ENCODE measurements at places on chromosomes 6 and 20. TPM values are rescaled to one million over a fixed set of nuclear protein-coding genes. Genes with fewer than 3 reads are reported as not detected.
A peak's percentile ranks its signal among the peaks of the same experiment; 100 is the strongest.

The RTN4IP1 gene
- total RNA-seq = 10.3 TPM

The ELOVL2 gene
- not detected for total RNA-seq

The NRM gene
- total RNA-seq = 28.1 TPM

The DEF6 gene
- 71.2 TPM for total RNA-seq

The OXT gene
- total RNA-seq = 0.79 TPM

The BHLHE23 gene
- not detected for total RNA-seq

The MROH8 gene
- total RNA-seq = 3.0 TPM

The IER3 gene
- total RNA-seq = 294 TPM

The HLA-DPB1 gene
- total RNA-seq = 25.1 TPM

The HNF4A gene
- not detected for total RNA-seq

The PGC gene
- not detected for total RNA-seq

DNA sequence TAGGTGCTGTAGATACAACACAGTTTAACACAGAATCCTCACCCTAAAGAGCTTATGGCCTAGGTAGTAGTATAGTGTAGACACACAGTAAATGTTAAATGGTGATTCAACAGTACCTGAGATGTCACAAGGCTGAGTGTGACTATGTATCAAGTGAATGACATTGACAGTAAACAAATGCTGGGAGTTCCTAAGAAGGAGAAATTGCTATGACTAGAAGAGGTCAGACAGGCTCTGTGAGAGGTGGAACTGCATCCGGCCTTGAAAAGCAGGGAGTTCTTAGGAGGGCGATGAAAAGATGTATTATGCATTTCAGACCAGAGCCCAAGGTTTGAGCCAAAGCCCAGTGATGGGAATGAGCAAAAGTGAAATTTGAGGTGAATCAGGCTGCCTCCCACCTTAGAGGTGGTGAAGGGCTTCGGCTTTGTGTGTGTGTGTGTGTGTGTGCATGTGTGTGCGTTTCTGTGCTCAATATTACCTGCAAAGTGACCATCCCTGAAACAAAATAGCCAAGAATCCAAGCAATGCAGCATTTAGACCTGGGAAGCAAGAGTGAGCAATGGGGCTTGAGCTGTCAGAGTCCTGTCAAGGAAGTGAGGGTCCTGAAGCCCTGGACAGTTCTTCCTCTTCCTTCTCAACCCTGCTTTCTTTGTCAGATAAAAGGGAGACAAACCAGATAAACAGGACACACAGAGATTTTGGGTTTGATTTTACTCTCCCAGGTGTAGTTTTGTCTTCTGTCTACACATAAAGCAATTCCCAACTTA, 32.3 kb upstream of the CITED2 start:
- H3K27me3 ChIP-seq = no peaks in the 10 kb centered on the region
- H3K4me3 ChIP-seq = no peak overlapping the region
- H3K4me1 ChIP-seq = no peaks in the 10 kb centered on the region
- no peak for DNase-seq

GRCh38 chr20:43017241-43018030, 172.3 kb downstream of the PTPRT start:
- no peaks in the 10 kb centered on the region for H3K4me1 ChIP-seq
- no peak for DNase-seq
- H3K27me3 ChIP-seq = no peaks in the 10 kb centered on the region
- no peak overlapping the region for H3K27ac ChIP-seq

DNA sequence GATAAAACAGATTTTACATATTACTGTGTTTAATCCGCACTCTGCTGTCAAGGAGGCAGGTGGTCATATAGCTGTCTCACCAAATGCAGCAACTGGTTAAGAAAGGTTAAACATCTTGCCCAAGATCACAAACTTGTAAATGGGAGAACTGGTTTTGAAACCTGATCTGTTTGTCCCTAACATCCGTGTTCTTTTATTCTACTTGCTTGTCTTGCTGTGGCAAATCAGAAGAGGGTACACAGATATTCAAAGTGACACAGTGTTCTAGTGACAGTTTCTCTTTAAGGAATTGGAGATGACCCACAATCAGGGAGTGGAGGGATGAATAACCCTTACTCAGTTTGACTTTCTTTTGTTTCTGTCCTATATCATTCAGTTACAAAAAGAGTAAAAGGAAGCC, 83.0 kb upstream of the SGK1 start:
- no peaks in the 10 kb centered on the region for H3K27me3 ChIP-seq
- H3K4me3 ChIP-seq = no peak overlapping the region
- DNase-seq = no peak
- H3K36me3 ChIP-seq = no peaks in the 10 kb centered on the region

- no peak overlapping the region for H3K4me3 ChIP-seq
- DNase-seq = no peak
- H3K36me3 ChIP-seq = no peaks in the 10 kb centered on the region
- no peaks in the 10 kb centered on the region for H3K4me1 ChIP-seq
- H3K27ac ChIP-seq = no peak overlapping the region
Measured at GRCh38 chr6:57252975-57253374, 30.9 kb upstream of the RAB23 start.

GRCh38 chr6:43172104-43173007, 1.3 kb downstream of the SRF start:
- H3K36me3 ChIP-seq = peaks cover 16% of the 10 kb centered on the region
- H3K4me1 ChIP-seq = peaks cover 39% of the 10 kb centered on the region
- H3K27ac ChIP-seq = peak overlapping the region; percentile 88
- H3K4me3 ChIP-seq = peak overlapping the region; percentile 76
- H3K27me3 ChIP-seq = no peaks in the 10 kb centered on the region

DNA sequence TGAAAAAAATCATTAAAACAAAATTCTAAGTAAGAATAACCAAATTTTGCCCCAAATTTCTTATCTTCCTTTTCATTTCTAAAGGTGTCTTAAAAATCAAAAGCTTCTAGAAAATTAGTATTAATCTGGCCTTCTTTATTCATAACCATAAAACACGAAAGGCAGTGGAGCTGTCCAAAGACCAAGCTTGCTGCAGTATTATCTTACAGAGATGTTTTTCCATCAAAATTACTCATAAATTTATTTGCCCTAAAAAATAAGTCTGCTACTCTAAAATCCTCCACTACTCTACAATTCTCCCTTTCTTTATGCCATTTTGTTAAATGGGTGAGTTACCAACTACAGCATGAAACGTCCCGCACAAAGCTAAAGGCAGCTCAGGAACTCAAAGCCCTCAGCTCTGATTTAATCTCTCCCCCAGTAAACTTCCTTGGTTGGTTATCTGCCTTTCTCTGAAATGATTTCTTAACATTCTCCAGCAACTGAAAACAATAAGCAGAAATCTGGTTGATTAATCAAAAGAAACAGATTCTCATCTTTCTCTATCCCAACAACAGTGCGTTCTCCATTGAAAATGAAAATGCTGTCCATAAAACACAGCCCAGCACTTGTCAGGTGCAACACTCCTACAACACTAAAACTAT, 2.1 kb downstream of the USP49 start:
- H3K4me1 ChIP-seq = peaks cover 24% of the 10 kb centered on the region
- no peak overlapping the region for H3K27ac ChIP-seq
- DNase-seq = no peak
- no peaks in the 10 kb centered on the region for H3K27me3 ChIP-seq
- H3K36me3 ChIP-seq = no peaks in the 10 kb centered on the region
- H3K4me3 ChIP-seq = no peak overlapping the region

DNA sequence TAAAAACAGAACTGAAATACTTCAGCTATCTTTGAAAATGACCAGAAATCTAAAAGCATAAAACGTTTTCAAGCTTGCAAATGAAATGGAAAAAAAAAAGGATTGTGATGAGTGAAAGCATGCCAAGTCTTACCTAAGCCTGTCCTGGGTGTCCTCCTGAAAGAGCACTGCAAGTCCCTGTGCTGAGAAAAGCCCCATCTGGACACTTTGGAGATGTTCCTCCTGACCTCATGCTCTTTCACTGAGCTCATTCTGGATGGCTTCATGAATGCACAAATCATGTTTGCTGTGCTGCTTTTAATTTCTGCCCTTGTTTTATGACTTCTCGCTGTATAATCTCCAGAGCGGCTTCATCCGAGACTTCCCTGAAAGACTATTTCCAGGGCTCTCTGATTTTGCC, 136.0 kb downstream of the SOD2 start:
- H3K27ac ChIP-seq = no peak overlapping the region
- DNase-seq = no peak
- H3K36me3 ChIP-seq = no peaks in the 10 kb centered on the region
- H3K4me1 ChIP-seq = no peaks in the 10 kb centered on the region

DNA sequence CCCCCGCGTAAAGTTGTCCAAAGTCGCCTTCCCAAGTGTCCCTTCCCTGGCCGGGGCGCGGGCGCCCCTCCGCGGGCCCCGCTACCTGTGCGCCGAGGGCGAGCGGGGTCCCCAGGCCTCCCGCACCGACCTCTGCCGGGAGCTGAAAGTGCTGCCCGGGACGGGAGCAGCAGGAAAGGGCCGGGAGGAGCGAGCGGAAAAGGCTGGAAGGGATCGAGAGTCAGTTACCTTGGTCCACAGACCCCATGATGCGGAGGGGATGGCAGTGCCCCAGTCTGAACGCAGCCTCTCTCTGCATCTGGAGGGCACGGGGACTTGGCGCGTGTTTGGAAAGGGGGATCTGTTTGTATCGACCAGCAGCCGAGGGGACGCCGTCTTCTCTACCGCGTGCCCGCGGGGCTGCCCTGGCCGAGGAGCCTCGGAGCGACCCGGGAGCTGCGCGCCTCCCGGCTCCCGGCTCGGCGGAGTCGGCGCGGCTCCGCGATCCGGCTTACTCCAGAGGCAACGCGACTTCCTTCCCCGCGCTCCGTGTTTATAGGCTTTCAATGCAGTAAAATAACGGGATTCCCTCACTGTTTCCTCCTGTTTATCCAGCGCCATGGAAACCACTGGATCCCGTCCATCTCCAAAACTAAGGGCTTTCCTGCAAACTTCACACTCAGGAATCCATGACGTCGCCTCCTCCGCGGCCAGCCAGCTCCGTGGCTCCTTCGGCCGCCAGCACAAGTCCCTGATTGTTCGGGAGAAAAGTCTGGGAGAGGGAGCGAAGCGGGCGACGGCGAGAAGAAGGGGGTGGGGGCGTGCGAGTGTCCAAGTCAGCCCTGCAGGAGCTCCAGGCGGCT, 20.0 kb upstream of the NFATC2 start:
- H3K36me3 ChIP-seq = no peaks in the 10 kb centered on the region
- H3K4me1 ChIP-seq = peaks cover 22% of the 10 kb centered on the region
- peak overlapping the region; percentile 36 for H3K4me3 ChIP-seq
- H3K27me3 ChIP-seq = peaks cover 50% of the 10 kb centered on the region

GRCh38 chr6:64712606-64713005, 994.4 kb downstream of the EYS start:
- H3K4me1 ChIP-seq = no peaks in the 10 kb centered on the region
- DNase-seq = no peak
- no peak overlapping the region for H3K27ac ChIP-seq
- no peaks in the 10 kb centered on the region for H3K36me3 ChIP-seq
- no peak overlapping the region for H3K4me3 ChIP-seq

GRCh38 chr6:163750431-163751031, 336.0 kb downstream of the QKI start:
- H3K36me3 ChIP-seq = no peaks in the 10 kb centered on the region
- H3K27ac ChIP-seq = no peak overlapping the region
- no peak for DNase-seq
- H3K4me3 ChIP-seq = no peak overlapping the region
- H3K27me3 ChIP-seq = no peaks in the 10 kb centered on the region

GRCh38 chr6:166253778-166254204, 54.4 kb downstream of the PRR18 start:
- peaks cover 19% of the 10 kb centered on the region for H3K4me1 ChIP-seq
- H3K27ac ChIP-seq = no peak overlapping the region
- DNase-seq = no peak
- peak overlapping the region; percentile 49 for H3K4me3 ChIP-seq
- H3K36me3 ChIP-seq = no peaks in the 10 kb centered on the region
- no peaks in the 10 kb centered on the region for H3K27me3 ChIP-seq

DNA sequence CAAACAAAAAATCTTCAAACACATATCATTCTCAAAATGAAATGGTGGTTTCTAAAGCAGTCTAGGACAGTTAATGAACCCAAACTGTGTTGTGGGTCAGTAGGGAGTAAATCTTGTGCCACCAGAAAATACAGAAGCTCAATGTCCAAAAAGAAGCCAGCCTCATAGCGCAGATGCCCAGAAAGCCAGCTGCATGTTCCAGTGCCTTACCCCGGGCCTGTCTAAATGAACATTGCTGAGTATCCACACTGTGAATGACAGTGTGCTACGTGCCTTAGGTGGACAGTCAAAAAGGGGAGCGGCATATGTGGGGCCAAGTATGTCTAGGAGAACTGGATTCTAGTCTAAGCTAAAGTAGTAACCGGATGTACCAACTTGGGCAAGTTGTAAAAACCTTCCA, 10.9 kb downstream of the FYN start:
- no peak overlapping the region for H3K4me3 ChIP-seq
- no peaks in the 10 kb centered on the region for H3K36me3 ChIP-seq
- no peak for DNase-seq
- H3K27ac ChIP-seq = no peak overlapping the region

DNA sequence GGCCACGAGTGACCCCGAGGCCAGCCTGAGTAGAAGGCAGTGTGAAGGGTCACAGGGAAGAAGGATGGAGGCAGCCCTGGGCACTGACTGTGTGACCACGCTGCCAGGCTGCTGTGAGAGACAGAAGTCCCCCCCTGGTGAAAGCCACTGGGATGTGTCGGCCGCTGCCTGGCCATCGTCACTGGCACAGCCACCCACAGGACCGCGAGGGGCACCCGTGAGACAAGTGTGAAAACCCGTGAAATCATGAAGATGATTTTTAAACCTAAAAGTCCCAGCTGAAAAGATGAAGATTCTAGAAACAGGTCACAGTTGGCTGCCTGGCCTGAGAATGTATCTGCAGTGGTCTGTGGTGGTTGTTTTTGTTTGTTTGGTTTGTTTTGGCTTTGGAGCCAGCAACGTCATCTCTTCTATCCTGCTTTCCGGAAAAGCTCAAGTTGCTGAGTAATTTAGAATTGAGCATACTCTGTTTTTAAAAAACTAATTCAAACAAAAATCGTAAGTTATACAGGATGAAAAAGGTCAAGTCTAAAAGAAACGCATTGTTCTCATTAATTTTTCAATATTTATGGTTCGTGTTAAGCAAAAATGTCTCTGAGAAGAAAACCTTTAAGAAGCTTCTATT, 94.7 kb downstream of the HUS1B start:
- no peak overlapping the region for H3K27ac ChIP-seq
- no peaks in the 10 kb centered on the region for H3K27me3 ChIP-seq
- peaks cover 5% of the 10 kb centered on the region for H3K36me3 ChIP-seq
- no peak for DNase-seq
- H3K4me1 ChIP-seq = peaks cover 5% of the 10 kb centered on the region

DNA sequence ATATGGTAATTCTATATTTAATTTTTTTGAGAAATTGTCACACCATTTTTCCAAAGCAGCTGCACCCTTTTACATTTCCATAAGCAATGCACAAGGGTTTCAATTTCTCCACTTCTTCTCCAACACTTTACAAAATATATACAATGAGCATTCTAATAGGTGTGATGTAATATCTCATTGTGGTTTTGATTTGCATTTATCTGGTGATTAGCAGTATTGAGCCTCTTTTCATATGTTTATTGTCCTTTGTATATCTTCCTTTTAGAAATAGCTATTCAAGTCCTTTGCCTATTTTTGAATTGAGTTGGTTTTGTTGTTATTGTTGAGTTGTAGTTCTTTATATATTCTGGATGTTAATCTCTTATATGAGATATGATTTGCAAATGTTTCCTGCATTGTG, 47.6 kb upstream of the HBS1L start:
- DNase-seq = no peak
- H3K27me3 ChIP-seq = no peaks in the 10 kb centered on the region
- H3K27ac ChIP-seq = no peak overlapping the region
- H3K4me3 ChIP-seq = no peak overlapping the region
- peaks cover 37% of the 10 kb centered on the region for H3K4me1 ChIP-seq
- no peaks in the 10 kb centered on the region for H3K36me3 ChIP-seq

GRCh38 chr6:139161169-139161568, 26.3 kb downstream of the HECA start:
- DNase-seq = peak; percentile 86
- peaks cover 92% of the 10 kb centered on the region for H3K4me1 ChIP-seq
- peaks cover 5% of the 10 kb centered on the region for H3K36me3 ChIP-seq
- H3K27me3 ChIP-seq = no peaks in the 10 kb centered on the region

Data from CD8-positive, alpha-beta memory T cell (primary cell).